Activated naive CD8-positive, alpha-beta T cell treated with anti-CD3 and anti-CD28 coated beads for 36 hours (primary cell): ENCODE measurements at places on chromosomes 1 and 21.

GRCh38 chr1:111513410-111514020, 10.1 kb upstream of the ADORA3 start:
- no peaks in the 10 kb centered on the region for H3K27me3 ChIP-seq
- DNase-seq, result peak; percentile 34
- H3K36me3 ChIP-seq, result no peaks in the 10 kb centered on the region
- no peak overlapping the region for H3K4me3 ChIP-seq
- peaks cover 59% of the 10 kb centered on the region for H3K4me1 ChIP-seq
- peak overlapping the region; percentile 34 for H3K27ac ChIP-seq

- no peaks in the 10 kb centered on the region for H3K36me3 ChIP-seq
- H3K27me3 ChIP-seq, result peaks cover 10% of the 10 kb centered on the region
- no peak overlapping the region for H3K27ac ChIP-seq
- H3K4me3 ChIP-seq, result no peak overlapping the region
- DNase-seq, result no peak
Measured at GRCh38 chr1:237471956-237472355, 418.8 kb downstream of the ZP4 start.

DNA sequence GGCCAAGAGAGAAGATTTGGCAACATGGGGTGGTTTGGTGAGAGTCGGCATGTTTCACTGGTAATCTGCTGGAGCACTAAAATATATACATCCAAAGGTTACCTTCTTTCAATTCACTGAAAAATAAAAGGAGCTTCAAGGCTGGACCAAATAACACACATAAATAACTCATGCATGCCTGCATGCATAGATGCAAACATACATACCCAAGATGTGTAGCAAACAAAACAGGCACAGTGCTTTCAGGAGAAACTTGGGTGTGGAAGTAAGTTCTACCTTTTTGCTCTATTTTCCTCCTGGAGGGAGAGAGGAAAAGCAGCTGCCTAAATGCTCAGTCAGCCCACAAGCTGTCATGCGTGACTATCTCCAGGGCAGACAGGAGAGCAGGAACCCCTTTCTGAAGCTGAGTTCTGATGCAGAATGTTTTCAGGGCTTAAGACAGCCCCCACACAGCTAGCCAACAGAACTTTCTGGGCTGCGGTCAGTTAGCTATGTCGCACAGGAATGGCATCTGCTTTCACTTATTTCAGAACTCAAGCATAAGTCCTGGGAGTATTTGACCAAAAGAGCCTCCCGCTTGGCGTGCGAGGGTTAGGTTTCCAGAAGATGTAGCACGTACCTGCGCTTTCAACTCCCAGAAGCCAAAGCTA, 166.2 kb downstream of the TOMM20 start:
- DNase-seq, result no peak
- no peaks in the 10 kb centered on the region for H3K27me3 ChIP-seq
- peaks cover 13% of the 10 kb centered on the region for H3K36me3 ChIP-seq
- peak overlapping the region; percentile 74 for H3K4me3 ChIP-seq
- H3K4me1 ChIP-seq, result peaks cover 74% of the 10 kb centered on the region

- H3K27me3 ChIP-seq, result no peaks in the 10 kb centered on the region
- H3K27ac ChIP-seq, result no peak overlapping the region
- DNase-seq, result no peak
- H3K4me1 ChIP-seq, result no peaks in the 10 kb centered on the region
- H3K36me3 ChIP-seq, result no peaks in the 10 kb centered on the region
Measured at GRCh38 chr1:53592521-53592982, 133.4 kb downstream of the DMRTB1 start.

DNA sequence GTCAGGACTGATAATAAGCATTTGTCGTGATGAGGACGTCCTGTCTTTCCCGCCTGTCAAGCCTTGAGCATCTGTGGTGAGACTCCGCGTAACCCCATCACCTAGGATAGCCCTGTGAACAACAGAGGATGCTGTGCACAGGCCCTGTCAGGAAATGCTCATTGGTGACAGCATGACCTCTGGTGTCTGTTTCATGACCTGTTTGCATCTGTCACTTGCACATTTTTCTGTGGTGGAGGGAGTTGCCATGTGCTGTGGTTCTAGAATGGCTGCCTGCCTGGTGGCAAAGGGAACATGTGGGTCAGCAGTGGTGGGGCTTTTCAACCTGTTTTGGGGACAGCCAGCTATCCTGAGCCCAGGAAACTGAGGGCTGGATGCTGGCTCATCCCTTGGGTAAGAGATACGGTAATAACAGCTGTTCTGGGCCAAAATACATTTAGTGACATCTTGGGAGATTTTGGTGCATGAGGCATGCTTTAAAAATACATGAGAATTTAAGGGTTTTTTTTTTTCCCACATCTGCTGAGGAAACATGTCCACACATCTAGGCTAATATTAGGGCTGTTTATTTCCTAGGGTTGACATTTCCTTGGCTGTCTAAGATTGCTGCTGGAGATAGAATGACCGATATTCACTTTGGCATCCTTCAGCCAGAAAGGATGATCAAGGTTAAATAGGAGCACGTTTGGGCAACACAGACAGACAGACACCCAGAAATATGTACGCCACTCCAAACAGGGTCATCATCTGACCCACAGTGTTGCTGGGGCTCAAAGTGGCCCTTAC, 52.9 kb downstream of the KCNC4 start:
- peaks cover 9% of the 10 kb centered on the region for H3K4me1 ChIP-seq
- no peak for DNase-seq
- H3K27ac ChIP-seq, result no peak overlapping the region
- H3K27me3 ChIP-seq, result no peaks in the 10 kb centered on the region
- no peaks in the 10 kb centered on the region for H3K36me3 ChIP-seq
- H3K4me3 ChIP-seq, result no peak overlapping the region

- H3K4me3 ChIP-seq, result no peak overlapping the region
- H3K27ac ChIP-seq, result no peak overlapping the region
- H3K36me3 ChIP-seq, result peaks cover 9% of the 10 kb centered on the region
- H3K4me1 ChIP-seq, result peaks cover 8% of the 10 kb centered on the region
Measured at GRCh38 chr1:171801487-171801891, 20.0 kb downstream of the METTL13 start.

DNA sequence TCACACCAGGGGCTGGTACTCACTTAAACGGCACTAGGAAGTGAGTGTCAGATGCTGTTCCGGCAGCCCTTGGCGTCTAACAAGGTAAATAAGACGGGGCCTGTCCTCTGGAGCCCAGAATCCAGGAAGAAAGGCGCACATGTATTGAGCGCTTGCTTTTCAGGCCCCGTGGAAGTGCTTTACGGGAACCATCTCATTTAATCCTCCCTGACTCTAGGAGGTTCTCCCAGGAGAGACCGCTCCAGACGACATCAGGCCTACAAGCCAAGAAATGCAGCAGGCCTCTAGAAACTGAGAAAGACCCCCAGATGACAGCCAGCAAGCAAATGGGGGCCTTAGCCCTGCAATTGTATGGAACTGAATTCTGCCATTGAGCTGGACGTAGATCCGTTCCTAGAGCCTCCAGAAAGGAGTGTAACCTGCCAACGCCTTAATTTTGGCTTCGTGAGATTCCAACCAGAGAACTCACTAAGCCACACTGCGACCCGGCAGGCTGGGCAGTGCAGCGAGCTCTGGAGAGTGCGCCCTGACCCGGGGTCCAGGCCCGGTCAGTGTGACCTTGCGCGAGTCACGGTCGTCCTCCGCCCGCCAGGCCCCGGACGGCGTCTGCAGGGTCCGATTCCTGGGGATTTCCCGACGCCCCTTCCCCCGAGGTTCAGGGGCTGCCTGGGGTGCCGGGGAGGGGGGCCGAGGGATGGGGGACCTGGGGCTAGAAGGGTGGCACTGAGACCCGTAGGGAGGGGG, 532 bp upstream of the MANEAL start:
- H3K27me3 ChIP-seq, result peaks cover 48% of the 10 kb centered on the region
- peak overlapping the region; percentile 14 for H3K4me3 ChIP-seq

- no peak for DNase-seq
- H3K27me3 ChIP-seq, result no peaks in the 10 kb centered on the region
- no peak overlapping the region for H3K27ac ChIP-seq
Measured at GRCh38 chr1:228920831-228921230, 185.6 kb downstream of the RHOU start.

- H3K27me3 ChIP-seq, result no peaks in the 10 kb centered on the region
- H3K36me3 ChIP-seq, result no peaks in the 10 kb centered on the region
- no peak for DNase-seq
- H3K4me3 ChIP-seq, result no peak overlapping the region
Measured at GRCh38 chr1:93979718-93980319, 70.6 kb upstream of the GCLM start.

- H3K36me3 ChIP-seq, result peaks cover 13% of the 10 kb centered on the region
- DNase-seq, result no peak
- H3K4me1 ChIP-seq, result peaks cover 61% of the 10 kb centered on the region
- H3K27me3 ChIP-seq, result no peaks in the 10 kb centered on the region
- no peak overlapping the region for H3K4me3 ChIP-seq
Measured at GRCh38 chr1:234965111-234965510, 163.5 kb downstream of the TOMM20 start.

GRCh38 chr1:1087351-1088028, 13.4 kb upstream of the RNF223 start:
- no peaks in the 10 kb centered on the region for H3K27me3 ChIP-seq
- H3K4me3 ChIP-seq, result no peak overlapping the region
- H3K36me3 ChIP-seq, result peaks cover 5% of the 10 kb centered on the region
- H3K4me1 ChIP-seq, result no peaks in the 10 kb centered on the region
- DNase-seq, result no peak
- H3K27ac ChIP-seq, result no peak overlapping the region

GRCh38 chr21:20581361-20581760, 416.8 kb upstream of the NCAM2 start:
- DNase-seq, result no peak
- H3K4me1 ChIP-seq, result no peaks in the 10 kb centered on the region
- H3K27ac ChIP-seq, result no peak overlapping the region
- no peaks in the 10 kb centered on the region for H3K36me3 ChIP-seq
- no peak overlapping the region for H3K4me3 ChIP-seq

DNA sequence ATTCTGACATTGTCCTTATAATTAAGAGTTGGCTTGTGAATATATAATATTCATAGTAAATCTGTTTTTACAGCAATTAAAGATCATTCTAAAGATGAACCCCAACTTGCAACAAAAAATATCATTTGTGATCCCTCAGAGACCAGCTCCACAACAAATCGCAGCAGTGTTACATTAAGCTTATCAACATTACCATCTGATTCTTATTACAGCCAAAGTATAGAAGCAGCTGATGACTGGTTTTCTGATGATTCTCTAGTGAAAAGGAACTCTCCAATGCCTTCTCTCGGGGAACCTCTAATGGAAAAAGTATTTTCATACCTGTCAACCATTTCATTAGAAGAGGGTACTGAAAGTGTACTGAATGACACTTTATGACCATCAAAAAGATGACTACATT, 45.4 kb downstream of the C1orf185 start:
- no peaks in the 10 kb centered on the region for H3K4me1 ChIP-seq
- no peaks in the 10 kb centered on the region for H3K36me3 ChIP-seq
- no peak overlapping the region for H3K27ac ChIP-seq
- H3K4me3 ChIP-seq, result no peak overlapping the region
- peaks cover 6% of the 10 kb centered on the region for H3K27me3 ChIP-seq
- no peak for DNase-seq

- no peak overlapping the region for H3K27ac ChIP-seq
- no peaks in the 10 kb centered on the region for H3K36me3 ChIP-seq
- no peak for DNase-seq
Measured at GRCh38 chr1:33273961-33274371, 17.7 kb downstream of the ZNF362 start.

DNA sequence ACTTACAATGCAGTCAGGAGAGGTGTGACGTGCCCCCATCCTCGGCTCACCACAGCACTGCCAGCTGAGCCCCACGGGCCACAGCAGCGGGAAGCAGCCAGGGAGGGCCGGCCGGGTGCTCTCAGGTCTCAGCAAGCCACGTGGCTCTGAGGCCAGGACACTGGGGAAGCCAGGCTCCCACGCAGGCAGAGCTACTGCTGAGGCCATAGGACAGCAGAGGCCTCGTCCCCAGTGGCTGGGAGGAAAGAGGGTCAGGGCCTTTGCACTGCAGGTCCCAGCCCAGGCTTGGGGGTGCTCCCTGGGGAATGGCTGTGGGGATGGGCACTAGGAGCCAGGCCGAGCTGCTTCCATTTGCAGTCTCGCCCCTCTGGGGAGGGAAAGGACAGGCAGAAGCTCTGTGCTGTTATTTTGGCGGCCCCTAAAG, 5.8 kb downstream of the LRRC47 start:
- no peak overlapping the region for H3K27ac ChIP-seq
- H3K4me3 ChIP-seq, result no peak overlapping the region
- peaks cover 21% of the 10 kb centered on the region for H3K36me3 ChIP-seq
